ENCODE measurements at places on chromosomes 7 and 10.

DNA sequence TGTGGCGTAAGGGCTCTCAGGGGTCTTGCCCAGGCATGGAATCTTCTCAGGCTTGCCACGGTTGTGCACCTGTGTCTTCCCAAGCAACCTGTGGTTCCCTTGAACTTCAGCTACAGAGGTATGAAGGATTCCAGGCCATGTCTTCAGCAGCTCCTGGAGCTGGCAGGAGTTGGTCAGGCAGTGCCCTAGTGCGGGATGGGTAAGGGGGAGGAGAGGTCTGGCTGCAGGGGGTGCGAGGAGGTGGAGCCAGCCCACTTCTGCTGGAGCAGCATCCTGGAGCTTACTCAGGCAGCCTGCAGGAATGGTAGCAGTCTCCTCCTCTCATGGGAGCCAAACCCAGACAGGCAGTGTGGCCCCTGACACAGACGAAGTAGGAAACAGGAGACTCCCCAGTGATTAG is 3.8 kb upstream of the TRIL start:
- DNase-seq, result no peak

DNA sequence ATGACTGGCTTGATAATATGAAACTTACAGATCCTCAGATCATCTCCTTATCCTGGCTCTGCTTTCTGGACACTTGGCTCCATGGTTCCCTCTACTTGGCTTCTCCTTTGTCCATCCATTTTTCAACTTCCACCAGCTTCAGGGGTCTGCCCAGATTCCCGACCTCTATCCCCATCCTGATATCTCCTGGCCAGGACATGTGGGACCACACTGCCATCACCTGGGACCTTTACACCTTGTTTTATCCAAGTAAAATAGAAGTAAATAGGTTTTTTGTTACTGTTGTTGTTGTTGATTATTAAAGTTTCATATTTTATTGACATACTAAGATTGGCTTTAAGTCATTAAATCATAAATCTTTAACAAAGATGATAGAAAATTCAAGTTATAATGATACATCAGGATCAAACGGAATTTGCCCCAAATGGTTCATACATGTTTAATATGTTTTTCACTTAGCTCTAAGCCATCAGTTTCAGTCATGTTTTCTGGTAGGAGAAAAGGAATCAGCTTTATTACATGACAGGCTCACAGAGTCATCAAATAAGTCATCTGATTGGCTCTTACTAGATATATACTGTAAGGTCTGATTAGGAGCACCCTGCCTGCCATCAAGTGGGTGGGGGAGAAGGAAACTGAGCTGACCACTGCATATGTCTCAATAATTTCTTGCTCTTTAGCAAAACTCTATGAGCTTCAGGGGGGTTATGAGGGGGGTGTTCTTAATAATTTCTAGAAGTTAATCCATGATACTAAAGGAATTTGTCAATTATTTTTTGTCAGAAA is 111.5 kb upstream of the AHR start:
- no peak for DNase-seq

- no peak for DNase-seq
These were observed 92.4 kb downstream of the WNT2 start for GRCh38 chr7:117230276-117231046.

GRCh38 chr7:13262929-13263530 is 575.6 kb downstream of the ARL4A start:
- peak; percentile 52 for DNase-seq

DNA sequence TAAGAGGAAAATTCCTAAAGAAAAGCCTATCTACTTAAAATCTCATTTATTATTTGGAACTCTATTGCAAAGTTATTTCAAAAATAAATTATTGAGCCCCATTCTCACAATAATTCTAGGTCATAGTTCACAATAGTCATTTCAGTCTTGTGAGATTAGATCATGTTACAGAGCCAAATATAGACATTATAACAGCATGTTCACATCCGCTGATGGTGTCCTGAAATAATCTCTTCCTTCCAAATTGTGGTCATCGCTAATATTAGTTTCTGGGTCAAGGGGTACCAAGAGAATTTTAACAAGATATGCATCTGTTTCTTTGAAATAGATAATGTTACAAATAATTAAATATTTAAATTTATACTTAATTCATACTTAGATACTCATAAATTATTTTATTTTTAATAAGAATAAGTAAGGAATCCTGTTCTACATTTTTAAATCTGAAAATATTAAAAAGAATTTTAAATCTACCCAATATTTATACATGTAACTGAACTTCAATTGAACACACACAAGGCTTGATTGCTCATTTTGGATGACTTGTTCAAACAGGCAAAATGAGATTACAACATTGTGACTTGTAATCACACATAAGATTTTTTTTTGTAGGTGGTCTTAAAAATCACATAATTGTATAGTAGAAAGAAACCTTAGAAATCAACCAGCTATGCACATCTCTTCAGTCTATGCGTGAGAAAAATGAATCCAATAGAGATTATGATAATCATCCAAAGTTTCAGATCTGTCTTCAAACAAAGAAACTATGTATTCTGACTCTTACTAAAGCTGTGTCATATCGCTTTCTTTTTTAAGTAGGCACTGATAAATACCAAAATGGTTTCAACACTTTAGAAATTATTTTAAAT is 13.1 kb downstream of the GNAT3 start:
- DNase-seq, result no peak

DNA sequence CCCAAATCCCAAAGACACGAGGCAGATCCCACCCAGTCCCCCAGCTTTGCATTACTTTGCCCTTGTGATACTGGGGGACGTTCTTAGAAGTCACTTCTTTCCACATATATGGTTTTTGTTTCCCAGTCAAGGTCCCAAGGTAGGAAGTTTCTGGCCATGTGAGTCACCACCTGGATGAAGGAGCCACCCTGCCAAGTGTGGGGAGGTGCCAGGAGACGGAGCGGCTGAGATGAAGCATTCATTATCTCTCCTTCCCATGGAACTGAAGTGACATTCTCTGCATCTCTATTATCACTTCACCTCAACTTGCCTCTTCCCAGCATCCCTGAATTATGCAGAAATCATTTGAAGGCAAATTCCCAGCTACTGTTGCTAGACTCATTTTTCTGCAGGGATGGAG is 136.2 kb upstream of the INSYN2A start:
- no peak for DNase-seq

GRCh38 chr7:156499247-156499881 is 141.2 kb upstream of the RNF32 start:
- no peak for DNase-seq

- no peak for DNase-seq
These were observed 355.9 kb downstream of the SFMBT2 start for GRCh38 chr10:7054915-7055314.

- DNase-seq, result no peak
These were observed 8.3 kb downstream of the ANKRD7 start for GRCh38 chr7:118232837-118233236.

GRCh38 chr7:66082083-66082482 is 6.5 kb downstream of the ASL start:
- DNase-seq, result no peak

- no peak for DNase-seq
These were observed 142.2 kb downstream of the ATXN7L1 start for GRCh38 chr7:105734233-105734632.

DNA sequence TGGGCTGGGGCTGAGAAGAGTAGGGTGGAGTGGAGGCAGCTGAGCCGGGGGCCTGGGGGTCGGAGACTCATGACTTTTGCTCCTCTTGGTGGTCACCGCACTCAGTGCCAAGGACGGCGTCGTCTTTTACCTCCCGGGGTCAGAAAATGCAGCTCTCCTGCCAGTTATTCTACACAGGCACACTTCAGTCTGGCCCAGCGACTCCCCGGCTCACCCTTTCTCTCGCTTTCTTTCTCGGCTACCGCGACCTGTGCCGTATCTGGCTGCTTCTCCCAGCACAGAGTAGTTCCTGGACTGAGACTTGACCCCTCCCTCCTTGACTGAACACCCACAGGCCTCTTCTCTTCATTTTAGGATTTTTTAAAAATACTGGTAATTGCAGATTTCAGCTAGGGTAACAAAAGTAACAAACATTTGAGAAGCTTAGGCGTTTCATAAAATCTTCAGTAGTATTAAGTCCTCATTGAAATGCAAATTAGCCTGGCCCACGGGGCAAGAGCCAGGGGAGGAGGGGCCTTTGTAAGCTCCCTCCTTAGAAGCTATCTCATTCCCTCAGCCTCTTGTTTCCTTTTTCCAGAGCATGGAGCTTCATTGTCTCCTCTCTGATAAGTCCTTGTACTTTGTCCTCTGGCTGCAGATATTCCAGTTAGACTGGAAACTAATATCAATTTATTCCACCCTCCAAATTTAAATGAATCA is 1.1 kb upstream of the PRLHR start:
- no peak for DNase-seq

DNA sequence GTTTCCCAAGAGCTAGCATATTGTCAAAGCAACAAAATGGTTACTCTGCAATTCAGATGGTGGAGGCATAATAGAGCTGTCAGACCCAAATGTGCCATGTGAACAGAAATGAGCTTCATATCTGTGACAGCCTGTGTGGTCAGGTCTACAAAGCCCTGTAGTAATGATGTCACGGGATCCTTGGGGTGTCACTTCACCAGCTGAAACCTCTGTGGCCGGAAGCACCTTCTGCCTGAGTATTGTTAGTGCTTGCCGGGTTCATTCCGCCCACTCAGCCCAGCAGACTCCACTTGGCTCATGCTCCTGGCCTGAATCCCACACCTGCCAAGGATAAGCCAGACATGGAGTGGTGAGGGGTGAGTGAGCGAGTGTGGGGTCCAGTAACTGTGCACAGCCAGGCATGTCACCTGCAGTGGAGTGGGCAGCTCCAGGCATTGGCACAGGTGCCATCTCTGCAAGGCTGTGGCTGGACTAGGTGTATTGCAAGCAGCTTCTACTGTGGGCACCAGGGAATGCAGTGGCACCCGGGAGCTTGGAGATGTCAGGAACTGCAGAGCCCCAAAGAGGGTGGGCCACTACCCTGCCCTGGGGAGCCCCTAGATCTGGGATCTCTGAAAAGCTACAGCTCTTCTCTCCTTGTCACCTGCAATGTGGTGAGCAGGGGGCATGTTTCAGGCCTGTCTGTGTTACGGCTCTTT is 341.9 kb upstream of the CHRM2 start:
- no peak for DNase-seq

- no peak for DNase-seq
These were observed 1.2 kb upstream of the TMEM178B start for GRCh38 chr7:141072548-141073172.

GRCh38 chr7:31076051-31076450 is 23.9 kb downstream of the ADCYAP1R1 start:
- no peak for DNase-seq

DNA sequence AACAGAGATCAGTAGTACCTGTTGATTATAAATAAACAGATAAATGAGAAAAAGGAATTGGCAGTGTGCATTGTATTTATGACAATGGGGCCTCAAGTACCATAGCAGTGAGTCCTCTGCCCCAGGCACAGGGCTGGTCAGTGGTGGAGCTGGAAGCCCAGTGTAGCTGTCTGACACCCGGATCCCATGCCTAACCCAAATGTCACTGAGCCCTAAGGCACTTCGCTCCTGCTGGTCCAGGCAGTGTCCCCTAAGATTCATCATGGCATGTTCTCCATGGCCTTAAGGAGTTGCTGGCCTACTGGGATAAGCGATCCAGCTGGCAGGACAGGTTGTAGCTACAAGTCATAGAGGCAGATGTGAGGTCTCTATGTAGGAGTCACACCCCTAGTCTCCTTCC is 3.3 kb upstream of the ZNF736 start:
- DNase-seq, result no peak

DNA sequence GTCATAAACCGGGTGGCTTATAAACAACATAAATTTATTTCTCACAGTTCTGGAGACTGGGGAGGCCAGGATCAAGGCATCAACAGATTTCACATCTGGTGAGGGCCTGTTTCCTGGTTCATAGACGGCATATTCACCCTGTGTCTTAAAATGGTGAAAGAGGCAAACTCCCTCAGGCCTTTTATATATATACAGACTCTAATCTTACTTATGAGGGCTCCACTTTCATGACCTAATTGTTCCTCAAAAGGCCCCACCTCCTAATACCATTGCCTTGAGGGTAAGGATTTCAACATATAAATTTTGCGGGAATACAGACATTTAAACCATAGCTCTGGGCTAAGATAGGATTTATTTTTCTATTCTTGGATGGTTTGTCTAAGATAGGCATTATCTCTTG is 187.2 kb downstream of the PPP1R3A start:
- no peak for DNase-seq

GRCh38 chr10:132774181-132774901 is 11.6 kb downstream of the NKX6-2 start:
- no peak for DNase-seq

GRCh38 chr7:29400437-29400836 is 163.2 kb upstream of the PRR15 start:
- DNase-seq, result no peak

DNA sequence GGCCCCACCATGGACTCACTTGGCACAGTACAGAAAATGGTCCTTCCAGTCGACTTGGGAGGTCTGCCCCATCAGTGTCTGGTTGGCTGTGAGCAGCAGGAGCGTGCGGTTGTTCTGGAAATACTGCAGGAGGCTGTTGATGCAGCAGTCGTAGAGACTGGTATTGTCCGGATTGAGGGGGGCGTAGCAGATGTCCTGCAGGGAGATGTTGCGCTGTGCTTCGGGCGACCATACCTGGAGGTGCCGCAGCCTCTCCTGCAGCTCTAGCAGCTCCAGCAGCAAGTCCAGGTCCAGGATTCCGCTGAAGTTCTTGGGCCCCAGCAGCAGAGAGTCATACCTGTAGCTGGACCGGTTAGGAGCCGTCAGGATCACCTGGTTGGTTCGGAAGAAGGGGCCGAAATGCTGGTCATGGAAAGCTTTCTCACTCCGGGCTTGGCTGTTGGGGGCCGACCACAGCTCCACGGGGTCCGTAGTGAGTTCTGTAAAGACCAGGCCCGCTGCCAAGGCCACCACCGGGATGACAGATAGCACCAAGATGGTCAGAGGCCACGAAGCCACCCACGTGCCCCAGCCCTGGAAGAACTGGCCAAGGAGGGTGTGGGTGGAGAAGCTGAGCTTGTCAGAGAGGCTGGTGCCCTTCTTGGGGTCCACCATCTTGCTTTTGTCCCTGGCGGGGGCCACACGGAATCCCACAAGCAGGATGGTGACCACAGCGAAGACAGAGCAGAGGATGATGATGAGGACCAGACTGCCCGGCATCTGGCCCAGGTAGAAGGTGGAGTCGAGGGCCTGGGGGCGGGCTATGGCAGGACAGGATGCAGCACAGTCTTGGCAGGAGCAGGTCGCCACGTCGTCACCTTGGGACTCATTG is 2.1 kb downstream of the NPC1L1 start:
- no peak for DNase-seq

GRCh38 chr10:107480781-107481180 is 316.3 kb upstream of the SORCS1 start:
- DNase-seq, result no peak

GRCh38 chr10:98264378-98265065 is 3.5 kb downstream of the LOXL4 start:
- DNase-seq, result no peak

- DNase-seq, result no peak
These were observed 186.3 kb downstream of the PRPF18 start for GRCh38 chr10:13773043-13773442.

DNA sequence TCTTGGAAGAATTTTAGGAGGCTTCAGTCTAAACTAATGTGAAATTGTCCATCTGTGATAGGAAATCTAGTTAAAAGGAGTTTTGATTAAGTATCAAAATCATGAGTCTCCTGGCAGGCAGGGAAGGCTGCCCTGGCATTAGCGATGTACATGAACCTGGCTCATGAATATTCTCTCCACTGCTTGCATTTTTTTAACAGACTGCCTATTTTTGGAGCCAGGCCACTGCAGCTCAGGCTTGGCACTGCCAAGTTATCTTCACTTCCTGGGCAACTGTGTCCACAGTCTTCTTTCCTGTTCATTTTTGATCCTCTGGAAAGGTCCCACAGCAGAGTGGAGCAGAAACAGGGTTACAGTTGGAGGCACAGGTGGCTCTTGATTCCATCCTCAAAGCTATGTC is 7.0 kb downstream of the GPR26 start:
- DNase-seq, result no peak
